NCI-H510A (cell line): ENCODE measurements at places on chromosomes 4 and X.

DNA sequence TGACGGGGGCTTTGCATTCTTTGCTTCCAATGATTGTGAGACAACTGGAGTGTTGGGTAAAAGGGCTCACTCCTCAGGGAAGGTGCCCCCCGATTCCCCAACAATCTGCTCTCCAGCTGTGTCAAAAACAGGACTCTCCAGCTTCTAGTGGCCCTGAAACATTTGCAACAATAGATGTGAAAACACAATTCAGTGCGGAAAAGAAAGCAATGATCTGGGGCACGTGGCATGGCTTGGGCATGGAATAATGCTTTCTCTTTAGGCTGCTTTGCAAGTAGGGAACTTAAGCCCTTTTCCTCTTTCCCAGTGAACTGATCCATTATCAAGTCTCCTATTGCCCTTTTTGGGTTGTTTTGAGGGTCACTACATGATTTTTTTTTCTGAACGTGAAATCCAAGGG, 239.9 kb downstream of the C4orf33 start:
- DNase-seq, result no peak

GRCh38 chrX:43003939-43004338, 226.0 kb upstream of the PPP1R2C start:
- no peak for DNase-seq

DNA sequence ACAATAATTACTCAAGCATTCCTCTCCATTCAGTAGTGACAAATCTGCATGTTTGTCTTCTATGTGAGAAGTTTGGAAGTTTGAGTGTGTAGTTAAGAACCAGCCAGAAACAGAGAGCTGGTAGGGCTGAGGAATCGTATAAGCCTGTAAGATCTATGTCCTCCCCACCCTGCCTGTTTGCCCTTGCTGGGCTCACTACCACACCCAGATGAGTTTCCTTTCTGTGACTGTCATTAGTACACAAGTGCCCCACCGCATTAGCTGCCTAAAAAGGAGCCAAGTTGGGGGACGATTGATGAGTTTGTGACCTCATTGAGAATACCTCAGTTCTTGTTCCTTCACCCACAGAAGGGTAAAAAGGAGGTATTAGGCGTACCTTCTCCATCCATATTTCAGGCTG, 28.3 kb downstream of the DOCK11 start:
- DNase-seq, result no peak

DNA sequence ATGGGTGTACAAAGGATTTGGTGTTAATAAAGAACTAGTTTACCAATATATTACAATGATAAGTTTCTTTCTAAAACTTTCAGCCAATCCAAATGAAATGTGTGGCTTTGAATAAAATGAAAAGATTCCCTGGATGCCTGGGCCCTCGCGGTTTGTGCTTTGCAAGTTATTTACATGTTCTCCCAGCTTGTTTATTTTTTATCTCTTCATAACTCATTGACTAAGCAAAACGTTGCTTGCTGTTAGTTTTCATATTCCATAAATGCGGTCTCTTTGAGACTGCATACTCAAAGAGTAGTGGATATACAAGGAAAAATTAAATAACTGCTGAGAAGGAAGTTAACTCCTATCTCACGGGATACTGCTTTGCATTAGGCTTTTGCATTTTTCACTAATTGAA, 26.0 kb downstream of the FHDC1 start:
- DNase-seq, result no peak

GRCh38 chr4:139834226-139834662, 168.6 kb downstream of the MGST2 start:
- no peak for DNase-seq

- DNase-seq, result no peak
Measured at GRCh38 chr4:139007640-139008039, 7.9 kb upstream of the NOCT start.

- DNase-seq, result no peak
Measured at GRCh38 chr4:181420950-181421349, 822.3 kb upstream of the TENM3 start.

GRCh38 chr4:143386812-143387211, 50.1 kb downstream of the GAB1 start:
- no peak for DNase-seq

DNA sequence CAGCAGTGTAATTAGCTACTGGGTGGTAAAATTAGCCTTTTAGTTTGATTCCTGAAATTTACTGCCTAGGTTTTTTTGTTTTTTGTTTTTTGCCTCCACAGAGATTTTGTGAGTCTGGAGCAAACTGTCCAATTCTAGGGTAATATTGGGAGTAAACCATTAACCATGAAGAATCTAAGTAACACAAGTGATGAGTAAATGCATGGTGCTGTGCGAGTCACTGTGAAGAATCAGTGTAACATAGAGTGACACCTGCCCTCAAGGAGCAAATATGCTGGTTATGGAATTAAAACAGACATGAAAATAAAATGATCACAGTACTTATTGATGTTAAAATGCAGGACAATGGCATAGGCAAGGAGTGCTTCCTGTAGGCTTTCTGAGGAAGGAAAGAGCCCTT, 60.1 kb downstream of the LRP2BP start:
- DNase-seq, result no peak

DNA sequence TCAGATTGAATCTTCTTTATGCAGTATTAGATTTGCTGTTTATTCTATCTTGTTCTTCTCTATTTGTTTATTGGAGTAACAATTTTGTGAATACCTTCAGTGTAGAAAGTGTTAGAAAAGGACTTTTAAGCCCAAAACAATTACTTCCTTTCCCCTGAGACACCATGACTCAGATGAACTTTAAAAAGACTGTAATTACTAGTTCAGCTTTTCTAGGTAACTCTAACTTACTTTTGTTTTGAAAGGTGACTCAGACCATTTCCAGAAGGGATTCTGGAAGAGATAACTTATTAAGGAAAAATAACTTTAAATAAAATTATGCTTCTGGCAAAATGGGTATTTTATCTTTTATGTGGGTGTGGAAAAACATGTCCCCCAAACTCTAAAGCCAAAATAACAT, 561.5 kb upstream of the PCDH10 start:
- no peak for DNase-seq
